Uterus (tissue), 4 donors: ENCODE measurements at places on chromosomes 7 and 10. TPM values are rescaled to one million over a fixed set of nuclear protein-coding genes. Genes with fewer than 3 reads are reported as not detected.

DNA sequence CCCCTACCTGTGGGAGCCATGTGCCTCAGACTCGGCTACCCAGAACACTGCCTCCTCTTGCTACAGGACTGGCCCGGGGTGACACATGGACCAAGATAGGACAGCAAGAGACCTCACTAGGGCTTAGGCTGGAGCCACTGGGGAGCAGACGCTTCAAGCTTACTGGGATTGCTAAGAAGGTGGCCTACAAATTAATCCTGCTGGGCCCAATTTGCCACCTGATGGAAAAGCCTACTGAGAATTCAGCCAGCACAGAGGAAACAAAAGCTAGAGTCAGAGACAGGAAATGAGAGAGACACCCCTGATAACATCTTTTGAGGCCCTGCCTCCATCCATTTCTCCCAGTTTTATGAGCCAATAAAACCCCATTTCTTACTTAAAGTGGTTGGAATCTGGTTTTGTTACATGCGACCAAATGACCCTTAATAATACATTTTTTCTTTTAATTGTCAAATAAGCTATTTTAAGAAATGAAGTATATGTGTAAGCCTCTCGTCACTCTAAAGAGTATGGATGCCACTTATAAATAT lies 282.1 kb downstream of the CXCL12 start:
- no peaks in the 10 kb centered on the region for H3K4me1 ChIP-seq
- no peak overlapping the region for H3K27ac ChIP-seq
- no peak overlapping the region for H3K4me3 ChIP-seq
- H3K27me3 ChIP-seq, result no peaks in the 10 kb centered on the region
- no peaks in the 10 kb centered on the region for H3K36me3 ChIP-seq
- DNase-seq, result no peak

ASZ1 gene
- not detected for total RNA-seq

GRCh38 chr10:86387178-86387794 lies 20.7 kb upstream of the GRID1 start:
- no peak overlapping the region for H3K4me3 ChIP-seq
- H3K27ac ChIP-seq, result no peak overlapping the region
- no peak for DNase-seq
- H3K36me3 ChIP-seq, result no peaks in the 10 kb centered on the region
- no peaks in the 10 kb centered on the region for H3K4me1 ChIP-seq

- no peaks in the 10 kb centered on the region for H3K4me1 ChIP-seq
- H3K36me3 ChIP-seq, result no peaks in the 10 kb centered on the region
- no peak for DNase-seq
- H3K27ac ChIP-seq, result no peak overlapping the region
- H3K27me3 ChIP-seq, result no peaks in the 10 kb centered on the region
Observed at GRCh38 chr7:6340241-6340640, 67.8 kb upstream of the CYTH3 start.

- no peak overlapping the region for H3K27ac ChIP-seq
- H3K27me3 ChIP-seq, result no peaks in the 10 kb centered on the region
- no peak for DNase-seq
Observed at GRCh38 chr10:10477844-10478243, 539.8 kb upstream of the CELF2 start.

FAM13C gene
- 24.9 TPM for total RNA-seq

GRCh38 chr10:12041766-12042408 lies 722 bp downstream of the UPF2 start:
- H3K4me3 ChIP-seq, result peak overlapping the region; percentile 100
- H3K27ac ChIP-seq, result peak overlapping the region; percentile 95
- DNase-seq, result no peak
- H3K4me1 ChIP-seq, result peaks cover 6% of the 10 kb centered on the region
- H3K27me3 ChIP-seq, result no peaks in the 10 kb centered on the region
- H3K36me3 ChIP-seq, result no peaks in the 10 kb centered on the region

DNA sequence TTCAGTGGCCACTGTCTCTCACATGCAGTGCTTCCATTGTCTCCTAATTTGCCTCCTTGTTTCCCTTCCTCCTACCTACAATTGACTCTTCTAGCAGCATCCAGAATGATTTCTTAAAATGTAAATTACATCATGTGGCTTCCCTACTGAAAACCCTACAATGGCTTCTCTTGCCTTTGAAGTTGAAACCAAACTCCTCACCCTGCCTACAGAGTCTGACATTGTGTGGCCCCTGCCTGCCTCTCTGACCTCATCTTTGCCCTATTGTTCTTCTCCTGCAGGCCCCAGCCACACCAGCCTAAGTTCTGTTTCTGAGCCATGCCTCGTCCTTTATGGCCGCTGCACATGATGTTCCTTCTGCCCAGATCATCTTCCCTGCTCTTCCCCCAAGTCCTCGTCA lies 35.8 kb upstream of the CDK1 start:
- H3K27ac ChIP-seq, result no peak overlapping the region
- H3K4me1 ChIP-seq, result no peaks in the 10 kb centered on the region
- no peaks in the 10 kb centered on the region for H3K36me3 ChIP-seq

GRCh38 chr10:69738071-69738470 lies 63.6 kb upstream of the COL13A1 start:
- no peak for DNase-seq
- no peak overlapping the region for H3K4me3 ChIP-seq

DNA sequence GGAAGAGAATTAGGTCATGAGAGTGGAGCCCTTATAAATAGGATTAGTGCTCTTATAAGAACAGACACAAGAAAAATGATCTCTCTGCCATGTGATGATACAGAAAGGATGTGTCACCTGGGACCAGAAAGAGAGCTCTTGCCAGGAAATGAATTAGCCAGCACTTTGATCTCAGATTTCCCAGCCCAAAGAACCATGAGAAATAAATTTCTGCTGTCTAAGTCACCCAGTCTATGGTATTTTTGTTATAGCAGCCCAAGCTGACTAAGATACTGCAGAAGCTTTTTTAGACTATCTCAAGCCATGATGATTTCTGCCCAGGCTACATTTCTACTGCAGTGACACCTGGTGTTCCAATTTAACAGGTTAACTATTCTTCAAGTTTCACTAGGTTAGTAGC lies 84.8 kb downstream of the RSU1 start:
- no peak for DNase-seq
- H3K27ac ChIP-seq, result no peak overlapping the region
- no peaks in the 10 kb centered on the region for H3K36me3 ChIP-seq
- no peaks in the 10 kb centered on the region for H3K27me3 ChIP-seq
- no peaks in the 10 kb centered on the region for H3K4me1 ChIP-seq

OR6B1 gene
- total RNA-seq, result not detected

IFIT1B gene
- not detected for total RNA-seq

MBL2 gene
- not detected for total RNA-seq

- no peak for DNase-seq
- H3K27ac ChIP-seq, result no peak overlapping the region
- no peaks in the 10 kb centered on the region for H3K36me3 ChIP-seq
- no peak overlapping the region for H3K4me3 ChIP-seq
- no peaks in the 10 kb centered on the region for H3K4me1 ChIP-seq
Observed at GRCh38 chr7:18940593-18941134, 176.8 kb downstream of the TWIST1 start.

DNA sequence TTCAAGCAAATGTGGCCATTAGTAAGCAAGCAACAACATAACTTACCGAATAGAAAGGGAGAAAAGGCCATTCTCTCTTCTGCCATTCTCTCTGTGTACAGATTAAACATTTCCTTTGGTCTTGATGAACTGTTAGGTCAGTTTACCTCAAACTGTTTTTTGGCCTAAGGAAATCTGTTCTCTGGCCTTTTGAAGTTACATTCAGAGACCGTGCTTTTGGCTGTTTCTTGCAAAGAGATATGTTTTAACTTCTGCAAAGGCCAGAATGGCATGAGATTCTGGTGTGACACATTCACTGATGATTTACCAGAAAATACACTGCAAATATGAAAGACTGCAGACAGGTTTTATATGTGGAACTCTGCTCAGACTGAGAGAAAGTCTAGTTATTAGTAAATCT lies 22.2 kb downstream of the AHR start:
- H3K27ac ChIP-seq, result peak overlapping the region; percentile 47
- H3K4me1 ChIP-seq, result no peaks in the 10 kb centered on the region
- no peaks in the 10 kb centered on the region for H3K36me3 ChIP-seq
- no peaks in the 10 kb centered on the region for H3K27me3 ChIP-seq
- DNase-seq, result no peak

FUOM gene
- total RNA-seq, result 2.6 TPM

- H3K27ac ChIP-seq, result no peak overlapping the region
- DNase-seq, result no peak
- no peaks in the 10 kb centered on the region for H3K36me3 ChIP-seq
Observed at GRCh38 chr10:48473704-48474103, 131.2 kb downstream of the ARHGAP22 start.

FGFBP3 gene
- total RNA-seq, result 1.2 TPM

SPDYE6 gene
- not detected for total RNA-seq

DNA sequence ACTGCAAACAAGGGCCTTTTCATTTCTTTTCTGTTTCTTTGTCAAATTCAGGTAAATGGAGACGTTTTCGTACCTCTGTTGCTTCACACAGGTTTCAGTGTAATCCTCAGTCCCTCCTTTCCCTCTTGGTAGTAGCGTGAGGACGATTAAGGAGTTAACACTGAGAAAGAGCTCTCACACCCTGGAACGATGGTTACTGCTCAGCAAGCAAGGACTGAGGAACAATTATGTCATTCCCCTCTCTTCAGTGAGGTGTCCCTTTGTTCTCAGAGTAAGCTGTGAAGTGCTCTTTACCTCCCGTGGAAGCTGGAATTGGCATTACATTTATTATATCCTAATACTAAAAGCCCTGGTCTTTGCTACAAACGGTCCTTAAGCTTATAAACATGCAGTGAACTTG lies 95.9 kb downstream of the FANK1 start:
- H3K27ac ChIP-seq, result no peak overlapping the region
- H3K4me1 ChIP-seq, result no peaks in the 10 kb centered on the region
- no peak for DNase-seq
- H3K36me3 ChIP-seq, result no peaks in the 10 kb centered on the region

DNA sequence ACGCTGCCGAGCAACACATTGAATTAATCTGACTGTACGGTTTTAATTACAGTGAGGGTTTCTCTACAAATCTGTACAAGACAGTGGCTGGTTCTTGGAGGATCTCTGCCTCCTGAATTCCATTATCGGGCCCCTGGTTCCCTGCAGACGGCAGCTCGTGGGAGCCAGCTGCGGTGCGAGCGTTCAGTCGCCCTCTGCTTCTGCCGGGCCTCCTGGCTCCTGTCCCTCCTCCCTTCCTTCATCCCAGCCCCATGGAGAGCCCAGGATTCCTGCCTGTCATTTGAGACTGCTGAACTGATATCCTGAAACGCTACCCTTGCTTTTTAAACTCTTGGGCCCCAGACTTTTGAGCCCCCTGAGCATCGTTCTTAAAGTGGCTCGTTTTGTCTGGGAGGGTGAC lies 6.6 kb upstream of the DLX6 start:
- H3K4me1 ChIP-seq, result no peaks in the 10 kb centered on the region
- no peak overlapping the region for H3K27ac ChIP-seq
- no peak overlapping the region for H3K4me3 ChIP-seq
- DNase-seq, result no peak
- peaks cover 88% of the 10 kb centered on the region for H3K27me3 ChIP-seq
- no peaks in the 10 kb centered on the region for H3K36me3 ChIP-seq

XRCC2 gene
- total RNA-seq, result under 0.01 TPM

GRCh38 chr10:20132816-20133215 lies 316.6 kb downstream of the PLXDC2 start:
- H3K4me1 ChIP-seq, result no peaks in the 10 kb centered on the region
- H3K27ac ChIP-seq, result no peak overlapping the region
- no peak for DNase-seq
- no peaks in the 10 kb centered on the region for H3K36me3 ChIP-seq
- no peak overlapping the region for H3K4me3 ChIP-seq

DNA sequence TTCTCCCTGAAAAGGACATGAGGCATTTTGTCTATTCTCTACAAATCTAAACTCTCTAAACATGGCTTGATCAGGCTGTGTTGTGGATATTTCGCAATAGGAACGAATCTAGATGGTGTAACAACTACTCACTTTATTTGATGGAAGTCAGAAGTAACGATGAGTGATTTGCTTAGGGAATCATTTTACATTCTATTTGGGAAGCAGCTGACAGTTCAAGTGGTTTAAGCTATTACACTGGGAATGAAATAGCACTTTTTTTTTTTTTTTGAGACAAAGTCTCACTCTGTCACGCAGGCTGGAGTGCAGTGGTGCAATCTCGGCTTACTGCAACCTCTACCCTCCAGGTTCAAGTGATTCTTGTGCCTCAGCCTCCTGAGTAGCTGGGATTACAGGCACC lies 44.1 kb downstream of the NPY start:
- H3K27me3 ChIP-seq, result no peaks in the 10 kb centered on the region
- no peak overlapping the region for H3K27ac ChIP-seq
- no peaks in the 10 kb centered on the region for H3K4me1 ChIP-seq
- no peak for DNase-seq
- no peak overlapping the region for H3K4me3 ChIP-seq

GRCh38 chr10:77820349-77820748 lies 106.2 kb downstream of the DLG5 start:
- no peak for DNase-seq
- H3K27me3 ChIP-seq, result no peaks in the 10 kb centered on the region
- H3K27ac ChIP-seq, result no peak overlapping the region
- no peaks in the 10 kb centered on the region for H3K4me1 ChIP-seq
- no peak overlapping the region for H3K4me3 ChIP-seq

DNA sequence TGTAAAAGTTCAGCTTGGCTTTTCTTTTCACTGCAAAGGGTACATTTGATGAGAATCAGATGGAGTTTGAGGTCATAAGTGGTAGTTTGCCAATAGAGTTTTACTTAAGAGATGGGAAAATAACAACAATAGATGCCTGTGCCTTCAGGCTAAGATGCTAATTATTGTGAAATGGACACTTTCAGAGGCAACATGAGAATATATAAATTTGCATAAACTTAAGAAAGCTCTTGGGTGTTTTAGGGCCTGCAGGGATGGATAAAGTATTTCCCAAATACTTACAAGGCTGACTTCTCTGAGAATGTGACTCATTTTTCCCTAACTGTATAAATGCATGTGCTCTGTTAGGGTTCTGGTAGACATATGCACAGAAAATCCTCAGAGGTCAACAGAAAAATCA lies 200.3 kb upstream of the SVIL start:
- H3K36me3 ChIP-seq, result no peaks in the 10 kb centered on the region
- H3K4me3 ChIP-seq, result no peak overlapping the region
- no peak overlapping the region for H3K27ac ChIP-seq
- no peaks in the 10 kb centered on the region for H3K27me3 ChIP-seq
- no peaks in the 10 kb centered on the region for H3K4me1 ChIP-seq
- DNase-seq, result no peak

C10orf67 gene
- not detected for total RNA-seq

FAM241B gene
- total RNA-seq, result not detected
